ENCODE measurements at places on chromosomes 16 and 17.

- DNase-seq = no peak
Observed at GRCh38 chr17:81132197-81132540, 33.1 kb upstream of the PVALEF start.

- peak; percentile 60 for DNase-seq
Observed at GRCh38 chr17:2398655-2399571, 1.9 kb downstream of the MNT start.

DNA sequence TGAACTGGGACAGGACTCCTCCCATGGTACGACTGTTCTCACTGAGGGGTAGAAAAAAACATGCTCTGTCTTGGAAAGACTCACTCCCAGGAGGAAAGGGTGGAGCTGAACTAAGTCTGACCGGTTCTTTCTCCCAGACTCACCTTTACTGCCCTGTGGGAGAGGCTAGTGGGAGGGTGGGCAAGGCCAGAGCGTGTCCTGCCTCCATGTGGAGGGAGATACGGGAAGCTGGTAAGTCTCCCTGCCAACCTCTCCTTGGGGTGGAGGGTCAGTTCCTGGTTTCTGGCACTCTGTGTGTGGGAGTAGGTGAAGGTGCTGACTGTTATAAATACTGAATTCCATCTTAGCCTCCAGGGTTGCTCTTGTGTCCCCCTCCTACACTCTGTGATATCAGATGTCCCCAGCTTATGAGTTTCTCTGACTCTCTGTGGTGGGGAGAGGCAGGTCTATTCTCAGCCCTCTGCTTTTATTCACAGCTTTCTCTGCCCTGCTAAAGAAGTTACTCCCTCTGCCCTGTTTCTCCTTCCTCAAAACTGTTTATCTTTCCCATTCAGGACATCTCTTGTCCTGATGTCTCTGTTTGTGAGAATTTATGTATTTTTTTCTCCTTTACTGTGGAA is 26.9 kb upstream of the FAM20A start:
- no peak for DNase-seq

GRCh38 chr17:4498461-4499397 is at the start of gene SPNS2:
Gene SPNS2 (plus strand): TSS chr17:4498881. CDS start chr17:4499048, 167 bp downstream.
- no peak for DNase-seq

GRCh38 chr17:74465378-74466110 is 890 bp upstream of the CD300A start:
- DNase-seq = no peak

DNA sequence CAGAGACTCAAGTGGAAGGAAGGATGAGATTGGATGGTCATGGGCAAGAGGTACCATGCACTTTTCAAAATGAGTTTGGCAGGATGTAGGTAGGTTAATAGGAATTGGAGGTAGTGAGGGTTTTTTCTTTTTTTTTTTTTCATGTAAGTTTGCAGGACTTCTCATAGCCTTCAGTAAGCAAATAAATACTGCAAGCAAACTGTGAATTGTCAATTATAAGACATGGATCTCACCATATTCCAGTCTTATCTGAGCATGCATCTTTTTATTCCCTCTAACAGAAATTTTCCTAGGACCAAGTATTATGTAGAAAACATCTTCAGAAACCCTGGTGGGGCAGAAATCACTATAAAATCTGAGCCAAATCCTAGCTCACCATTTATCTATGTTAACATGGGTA is 584.6 kb upstream of the CDH5 start:
- no peak for DNase-seq

- DNase-seq = no peak
Observed at GRCh38 chr17:32487473-32488176, 832 bp downstream of the CDK5R1 start.

GRCh38 chr17:65557349-65558310 is 3.8 kb downstream of the AXIN2 start:
- DNase-seq = no peak

GRCh38 chr17:30134551-30134950 is 17.9 kb downstream of the NSRP1 start:
- DNase-seq = no peak

GRCh38 chr16:80587071-80587470 is 46.3 kb downstream of the DYNLRB2 start:
- DNase-seq = no peak

DNA sequence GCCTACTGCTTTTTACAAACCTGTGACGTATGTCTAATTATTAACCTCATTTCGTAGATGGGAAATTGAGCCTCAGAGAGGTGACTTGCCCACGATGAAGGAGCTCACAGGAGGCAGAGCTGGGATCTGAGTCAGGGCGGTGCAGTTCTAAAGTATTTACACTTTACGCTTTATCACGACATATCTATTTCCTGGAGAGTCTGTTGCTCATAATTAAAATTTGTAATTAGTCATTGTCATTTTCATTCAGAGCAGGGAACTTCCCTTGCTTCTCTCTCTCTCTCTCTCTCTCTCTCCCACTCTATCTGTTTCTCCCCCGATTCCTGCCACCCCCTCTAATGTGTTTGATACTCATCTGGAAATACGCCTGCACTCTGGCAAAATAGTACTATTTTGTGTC is 5.9 kb downstream of the SLC5A11 start:
- DNase-seq = no peak

- no peak for DNase-seq
Observed at GRCh38 chr17:39643271-39643670, 6.3 kb downstream of the STARD3 start.

GRCh38 chr16:61900482-61900881 is 135.8 kb downstream of the CDH8 start:
- peak; percentile 52 for DNase-seq

- peak; percentile 62 for DNase-seq
Observed at GRCh38 chr17:68398691-68399637, 58.3 kb downstream of the WIPI1 start.

DNA sequence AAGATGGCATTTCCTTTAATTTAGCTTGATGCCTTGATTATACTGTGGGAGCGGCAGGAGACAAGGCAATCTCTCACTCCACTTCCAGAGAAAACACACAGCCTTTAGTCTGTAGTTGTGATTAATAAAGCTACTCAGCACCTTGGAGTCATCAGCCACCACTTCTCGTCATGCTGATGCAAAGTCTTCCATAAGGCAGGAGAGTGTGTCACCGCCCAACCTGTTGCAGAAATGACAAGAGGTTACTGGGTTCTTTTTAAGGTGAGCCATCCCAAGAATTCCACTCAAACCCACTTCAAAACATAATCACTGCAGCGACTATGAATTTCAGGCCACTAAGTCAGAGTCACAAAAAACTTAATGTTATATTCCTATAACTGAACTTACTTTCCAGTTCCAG is 223.9 kb upstream of the TOX3 start:
- DNase-seq = no peak

DNA sequence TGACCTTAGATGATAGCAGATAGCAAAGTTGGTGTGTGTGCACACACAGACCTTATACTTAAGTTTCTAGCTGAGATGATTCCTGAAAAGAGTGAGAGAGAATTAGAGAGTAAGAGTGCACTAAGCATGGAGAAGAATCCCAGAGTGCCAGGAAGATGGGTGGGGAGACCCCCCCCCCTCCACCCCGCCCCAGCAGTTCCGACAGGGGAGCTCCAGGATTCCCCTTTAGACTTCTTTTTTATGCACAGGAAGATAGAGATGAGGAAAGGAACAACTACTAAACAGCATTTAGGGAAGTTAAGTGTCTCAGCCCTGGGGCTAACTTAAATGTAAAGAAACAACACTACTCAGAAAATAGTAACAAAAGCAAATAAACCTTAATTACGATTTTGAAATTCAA is 878.0 kb upstream of the GOT2 start:
- DNase-seq = no peak

GRCh38 chr16:23788685-23789084 is 33.9 kb downstream of the CHP2 start:
- DNase-seq = no peak

GRCh38 chr16:1153480-1154160 is 714 bp downstream of the CACNA1H start:
- DNase-seq = no peak

DNA sequence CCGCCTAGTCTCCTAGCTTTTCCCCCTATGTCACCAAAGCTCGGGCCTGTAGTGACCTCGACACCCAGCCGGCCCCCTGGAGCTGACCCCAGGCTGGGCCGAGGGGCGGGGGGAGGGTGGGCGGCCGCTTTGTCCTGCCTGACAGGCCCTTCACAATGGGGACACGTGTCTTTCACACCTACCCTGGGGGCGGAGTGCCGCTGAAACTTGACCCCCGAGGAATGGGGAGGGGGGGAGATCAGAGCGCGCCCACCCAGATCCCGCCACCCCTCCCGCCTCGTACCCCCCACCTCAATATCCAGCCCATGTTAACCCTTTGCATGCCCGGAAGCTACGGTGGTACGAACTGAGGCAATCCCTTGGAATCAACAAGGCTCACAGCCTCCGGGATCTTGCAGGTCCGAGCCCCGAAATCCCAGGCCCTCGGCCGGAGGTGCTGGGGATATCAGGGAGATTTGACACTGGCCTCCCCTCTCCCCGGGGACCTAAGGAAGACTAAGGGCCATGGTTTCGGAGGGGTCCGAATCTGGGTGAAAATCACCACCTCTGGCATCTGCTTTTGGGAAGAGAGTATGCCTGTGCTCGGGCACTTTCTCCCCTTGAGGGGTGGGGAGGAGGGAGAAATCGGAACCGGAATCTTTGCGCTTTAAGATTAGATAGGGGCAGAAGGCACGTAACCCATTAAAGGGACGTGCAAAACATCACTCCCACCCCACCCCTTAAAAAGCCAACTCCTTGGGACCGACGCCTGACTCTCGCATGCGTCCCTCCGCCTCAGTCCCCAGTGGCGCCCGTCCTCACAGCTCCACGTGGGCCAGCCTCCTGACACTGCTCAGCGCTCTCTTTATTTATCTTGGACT is 2.6 kb downstream of the NOG start:
- no peak for DNase-seq

DNA sequence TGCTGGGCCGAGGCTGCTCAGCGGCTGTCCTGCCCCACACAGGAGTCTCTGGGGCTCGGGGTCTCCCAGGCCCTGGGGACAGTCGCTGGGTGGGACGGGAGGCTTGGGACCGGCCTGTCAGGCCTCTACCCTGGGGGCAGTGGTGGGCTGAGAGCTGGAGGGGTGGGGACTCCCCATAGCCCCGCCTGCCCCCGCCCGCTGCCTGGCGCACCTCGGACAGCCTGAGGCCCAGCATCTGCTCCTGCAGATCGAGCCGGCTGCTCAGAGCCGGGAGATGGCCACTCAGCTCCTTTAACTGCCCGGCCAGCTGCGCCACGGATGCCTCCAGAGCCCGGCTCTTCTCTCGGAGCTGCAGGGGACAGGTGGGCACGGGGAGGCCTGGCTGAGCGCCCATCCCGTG is 6.7 kb downstream of the PERCC1 start:
- no peak for DNase-seq

- DNase-seq = no peak
Observed at GRCh38 chr17:29572691-29573557, 4.4 kb downstream of the TP53I13 start.

- DNase-seq = no peak
Observed at GRCh38 chr16:75575958-75576357, 9.8 kb downstream of the GABARAPL2 start.

- DNase-seq = no peak
Observed at GRCh38 chr17:31089471-31089870, 5.3 kb upstream of the NF1 start.

GRCh38 chr17:63514477-63514876 is 8.7 kb upstream of the KCNH6 start:
- DNase-seq = no peak

DNA sequence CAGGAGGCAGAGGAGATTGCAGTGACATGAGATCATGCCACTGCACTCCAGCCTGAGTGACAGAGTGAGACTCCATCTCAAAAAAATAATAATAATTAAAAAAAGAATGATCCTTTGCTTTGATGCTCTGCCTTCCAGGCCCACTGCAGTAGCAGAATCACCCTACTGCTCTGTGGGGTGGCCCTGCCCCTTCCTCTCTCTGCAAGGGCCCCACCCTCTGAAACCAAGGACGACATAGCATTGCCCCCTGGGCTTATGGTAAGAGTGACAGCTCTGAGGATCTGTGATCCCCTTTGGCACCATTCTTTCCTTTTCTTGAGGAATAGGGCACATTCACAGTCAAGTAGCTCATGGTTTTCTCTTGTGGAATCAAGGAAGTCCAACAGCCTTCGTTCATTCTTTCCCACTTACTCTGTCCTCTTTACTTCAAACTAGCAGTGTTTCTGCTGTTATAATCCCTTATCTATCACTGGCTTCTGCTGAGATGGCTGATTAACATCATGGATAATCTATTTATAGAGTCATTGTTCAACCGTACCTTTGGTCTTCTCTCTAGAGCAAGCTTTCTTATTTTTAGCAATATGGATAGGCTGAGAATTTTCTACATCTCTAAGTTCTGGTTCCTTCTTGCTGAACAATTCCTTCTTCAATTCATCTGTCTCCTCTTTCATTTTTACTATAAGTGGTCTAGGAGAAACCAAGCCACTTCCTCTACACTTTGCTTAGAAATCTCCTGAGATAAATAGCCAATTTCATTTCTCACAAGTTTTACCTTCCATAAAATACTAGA is 14.1 kb downstream of the RAD51C start:
- no peak for DNase-seq

GRCh38 chr17:12992676-12993075 is 25.2 kb downstream of the ELAC2 start:
- DNase-seq = no peak

DNA sequence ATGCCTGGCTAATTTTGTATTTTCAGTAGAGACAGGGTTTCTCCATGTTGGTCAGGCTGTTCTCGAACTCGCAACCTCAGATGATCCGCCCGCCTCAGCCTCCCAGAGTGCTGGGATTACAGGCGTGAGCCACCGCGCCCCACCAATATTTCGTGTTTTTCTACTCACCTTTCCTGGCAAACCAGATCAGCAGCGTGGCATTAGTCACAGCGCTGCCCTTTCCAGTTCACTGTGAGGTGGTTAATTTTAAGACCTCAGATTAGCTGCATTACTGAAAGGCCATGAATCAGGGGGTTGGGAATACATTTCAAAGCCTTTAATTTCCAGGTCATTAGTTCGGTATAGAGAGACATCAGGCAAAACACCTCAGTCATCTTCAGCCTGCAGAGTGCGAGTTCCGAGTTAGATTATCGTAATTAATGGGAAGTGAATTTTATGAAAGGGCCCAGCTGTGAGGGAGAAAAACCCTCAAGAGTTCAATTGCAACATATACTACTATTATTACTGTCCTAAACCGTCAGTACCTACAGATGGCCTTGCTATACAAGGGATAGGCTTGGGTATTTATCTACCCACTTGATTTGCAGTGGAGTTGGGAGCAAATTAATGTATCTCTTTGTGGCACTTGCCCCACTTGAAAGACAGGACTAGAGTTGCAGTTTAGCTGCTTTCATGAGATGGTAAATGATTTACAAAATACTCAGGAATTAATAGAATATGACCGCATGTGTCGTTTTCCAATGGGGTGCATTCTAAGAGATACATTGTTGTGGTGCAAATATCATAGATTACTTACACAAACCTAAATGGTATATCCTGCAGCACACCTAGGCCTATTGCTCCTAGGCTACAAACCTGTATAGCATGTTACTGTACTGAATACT is 2.1 kb upstream of the USP32 start:
- DNase-seq = no peak

All from GM04504 (cell line).